Thoracic aorta (tissue), 2 donors: ENCODE measurements at places on chromosomes 5 and 9.

DNA sequence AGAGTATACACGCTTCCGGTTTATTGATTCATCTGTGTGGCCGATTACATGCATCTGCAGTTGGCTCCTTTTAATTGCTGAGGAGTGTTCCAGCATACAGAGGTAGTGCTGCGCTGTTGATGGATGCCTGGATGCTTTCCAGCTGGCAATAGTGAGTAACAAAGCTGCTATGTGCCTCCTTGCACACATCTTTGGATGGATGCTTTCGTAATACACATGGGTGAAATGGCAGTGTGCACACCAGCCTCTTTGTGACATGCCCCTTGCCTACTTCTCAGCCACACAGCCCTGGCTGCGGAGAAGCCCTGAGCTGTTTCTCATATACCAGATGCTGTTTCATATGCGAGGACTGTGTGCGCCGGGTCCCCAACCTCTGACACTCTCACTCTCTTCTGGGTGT lies 151.0 kb downstream of the GADD45G start:
- no peak for DNase-seq

DNA sequence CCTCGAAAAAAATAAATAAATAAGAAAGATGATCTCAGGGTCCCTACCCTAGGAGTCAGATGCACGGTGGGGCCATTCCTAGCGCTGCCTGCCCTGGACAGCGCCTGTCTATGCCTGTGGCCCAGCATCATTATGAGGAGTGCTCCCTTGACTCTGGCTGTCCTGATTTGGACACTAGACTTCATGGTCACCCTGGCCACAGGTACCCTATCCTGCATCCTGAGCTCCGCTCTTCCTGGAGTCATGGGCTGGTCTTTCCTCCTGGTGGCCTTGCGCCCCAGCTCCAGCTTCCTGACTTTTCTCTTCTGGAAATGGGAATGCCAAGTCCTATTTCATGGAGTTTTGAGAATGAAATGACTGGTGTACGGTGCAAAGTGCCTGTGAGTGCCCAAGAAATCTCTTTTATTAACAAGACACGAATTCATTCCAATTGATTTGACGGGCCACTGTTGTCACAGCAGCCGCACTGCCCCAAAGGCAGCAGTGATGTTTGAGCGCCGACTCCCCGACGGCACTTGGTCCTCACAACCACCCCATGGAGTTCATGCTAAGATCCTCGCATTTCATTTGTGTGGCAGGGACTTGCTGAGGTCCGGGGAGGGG lies 564 bp upstream of the AIF1L start:
- no peak for DNase-seq

GRCh38 chr5:54146916-54147315 lies 163.5 kb downstream of the ARL15 start:
- no peak for DNase-seq

- DNase-seq, result no peak
These were observed 80.3 kb downstream of the CSNK1A1 start for GRCh38 chr5:149470942-149471341.

GRCh38 chr9:76603448-76603895 lies 144.5 kb downstream of the GCNT1 start:
- DNase-seq, result no peak

- no peak for DNase-seq
These were observed 239.9 kb downstream of the FAM114A2 start for GRCh38 chr5:153798830-153799229.

DNA sequence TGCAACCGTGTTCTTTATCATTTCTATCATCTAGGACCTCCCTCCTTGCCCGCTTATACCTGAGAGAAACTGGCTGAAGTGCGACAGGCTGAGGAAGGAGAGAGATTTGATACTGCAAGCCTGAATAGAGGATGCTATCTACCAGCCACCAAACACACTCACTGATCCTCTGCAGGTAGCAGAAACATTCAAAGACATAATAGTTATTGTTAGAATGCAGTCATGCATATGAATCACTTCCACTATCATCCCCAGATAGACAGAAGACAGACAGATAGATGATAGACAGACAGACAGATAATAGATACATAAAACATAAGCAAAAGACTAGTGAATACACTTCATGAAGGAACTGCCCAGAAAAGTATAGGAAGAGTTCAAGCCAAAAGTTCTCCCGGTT lies 32.9 kb downstream of the FAM81B start:
- no peak for DNase-seq

DNA sequence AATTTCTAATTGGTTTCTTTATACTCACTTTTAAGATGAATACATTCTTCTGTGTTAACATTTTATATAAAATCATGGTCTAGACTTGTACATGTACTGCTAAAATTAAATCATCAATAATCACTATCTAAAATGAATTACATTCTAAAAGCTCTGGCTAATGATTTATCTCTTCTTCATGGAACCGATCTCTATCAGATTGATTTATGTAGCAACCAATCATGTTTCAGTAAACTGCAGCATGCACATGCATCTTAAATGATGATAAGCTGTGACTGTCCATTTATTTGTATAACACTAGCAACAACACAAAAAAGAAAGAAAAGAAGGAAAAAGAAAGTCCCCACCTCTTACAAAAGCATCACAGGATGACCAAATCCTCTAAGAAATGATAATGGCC lies 669.2 kb downstream of the NR2F1-AS1 start:
- DNase-seq, result no peak

GRCh38 chr5:54663866-54664265 lies 146.3 kb downstream of the SNX18 start:
- no peak for DNase-seq

DNA sequence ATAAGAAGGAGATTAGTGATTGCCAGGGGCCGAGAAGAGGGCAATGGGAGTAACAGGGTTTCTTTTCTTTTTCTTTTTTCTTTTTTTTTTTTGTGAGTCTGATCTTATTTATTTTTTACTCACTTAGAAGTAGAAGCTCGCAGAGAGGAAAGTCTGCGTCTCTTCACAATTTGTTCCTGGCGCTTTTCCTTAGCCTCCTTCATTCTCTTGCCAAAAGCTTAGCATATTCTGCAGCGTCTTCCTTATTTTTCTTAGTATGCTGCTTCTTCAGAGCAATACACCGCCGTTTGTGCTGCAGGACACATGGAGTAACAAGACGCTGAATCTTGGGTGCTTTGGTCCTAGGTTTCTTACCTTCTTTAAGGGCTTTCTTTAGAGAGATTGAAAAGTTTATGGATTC lies 30.3 kb upstream of the DENND4C start:
- no peak for DNase-seq

GRCh38 chr9:125683486-125683885 lies 23.5 kb downstream of the MAPKAP1 start:
- no peak for DNase-seq

GRCh38 chr5:68246802-68247201 lies 31.2 kb downstream of the PIK3R1 start:
- no peak for DNase-seq

DNA sequence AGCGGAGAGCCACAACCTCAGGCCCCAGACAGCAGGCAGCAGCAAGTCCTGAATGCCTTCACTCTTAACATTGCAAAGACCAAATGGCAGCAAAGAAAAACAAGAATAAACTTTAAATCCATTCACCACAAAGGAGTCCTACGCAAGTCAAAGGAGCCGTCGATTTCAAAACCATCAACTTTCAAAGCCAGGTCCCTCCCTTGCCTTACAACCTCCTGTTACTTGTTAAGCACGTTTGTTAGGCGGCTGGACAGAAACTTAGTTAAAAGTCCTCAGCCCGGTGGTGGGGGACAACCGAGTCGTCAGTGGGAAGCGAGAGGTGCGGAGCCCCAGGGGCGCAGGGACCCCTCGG lies 938 bp downstream of the LPAR1 start:
- DNase-seq, result no peak

DNA sequence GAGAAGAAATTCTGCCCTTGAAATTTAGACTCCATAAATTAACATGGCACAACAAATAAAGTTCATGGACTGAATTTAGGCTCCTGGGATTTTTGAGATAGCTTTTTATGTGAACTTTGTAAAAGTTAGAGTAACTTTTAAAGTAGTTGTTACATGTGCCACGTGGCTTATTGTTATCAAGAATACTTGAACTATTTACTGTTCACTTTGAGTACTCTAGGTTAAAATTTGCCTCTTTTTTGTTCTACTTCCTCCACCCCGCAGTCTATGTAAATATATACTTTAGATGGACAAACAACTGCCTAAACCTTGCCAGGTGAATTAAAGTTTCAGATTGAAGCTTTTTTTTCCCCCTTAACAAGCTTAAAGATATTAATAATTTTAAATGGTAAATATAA lies 457.9 kb downstream of the RAB3C start:
- no peak for DNase-seq

GRCh38 chr5:36796155-36796554 lies 80.4 kb upstream of the NIPBL start:
- no peak for DNase-seq

GRCh38 chr9:123544007-123544827 lies 188.2 kb downstream of the CRB2 start:
- DNase-seq, result no peak

- DNase-seq, result no peak
These were observed at the start of gene CDO1 for GRCh38 chr5:115816226-115817081. TSS of gene CDO1 (minus strand) at chr5:115816659. CDS start at chr5:115816397, 262 bp downstream.

- DNase-seq, result no peak
These were observed 49.7 kb downstream of the POC5 start for GRCh38 chr5:75667586-75667985.

DNA sequence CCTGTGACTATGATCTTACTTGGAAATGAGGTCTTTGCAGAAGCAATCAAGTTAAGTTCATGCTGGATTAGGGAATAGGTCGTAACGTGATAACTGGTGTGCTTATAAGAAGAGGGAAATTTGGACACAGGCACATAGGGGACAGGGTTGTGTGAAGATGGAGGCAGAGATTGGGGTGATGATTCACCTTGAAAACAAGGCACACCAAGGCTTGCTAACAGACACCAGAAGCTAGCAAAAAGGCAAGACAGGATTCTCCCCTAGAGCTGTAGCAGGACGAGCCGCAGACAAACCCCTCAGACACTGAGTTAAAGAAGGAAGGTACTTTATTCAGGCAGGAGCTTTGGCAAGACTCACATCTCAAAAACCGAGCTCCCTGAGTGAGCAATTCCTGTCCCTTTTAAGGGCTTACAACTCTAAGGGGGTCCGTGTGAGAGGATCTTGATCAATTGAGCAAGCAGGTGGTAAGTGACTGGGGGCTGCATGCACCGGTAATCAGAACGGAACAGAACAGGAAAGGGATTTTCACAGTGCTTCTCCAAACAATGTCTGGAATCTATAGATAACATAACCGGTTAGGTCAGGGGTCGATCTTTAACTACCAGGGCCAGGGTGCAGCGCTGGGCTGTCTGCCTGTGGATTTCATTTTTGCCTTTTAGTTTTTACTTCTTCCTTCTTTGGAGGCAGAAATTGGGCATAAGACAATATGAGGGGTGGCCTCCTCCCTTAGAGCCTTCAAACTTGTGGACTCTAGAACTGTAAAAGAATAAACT lies 57.5 kb upstream of the S1PR3 start:
- no peak for DNase-seq

DNA sequence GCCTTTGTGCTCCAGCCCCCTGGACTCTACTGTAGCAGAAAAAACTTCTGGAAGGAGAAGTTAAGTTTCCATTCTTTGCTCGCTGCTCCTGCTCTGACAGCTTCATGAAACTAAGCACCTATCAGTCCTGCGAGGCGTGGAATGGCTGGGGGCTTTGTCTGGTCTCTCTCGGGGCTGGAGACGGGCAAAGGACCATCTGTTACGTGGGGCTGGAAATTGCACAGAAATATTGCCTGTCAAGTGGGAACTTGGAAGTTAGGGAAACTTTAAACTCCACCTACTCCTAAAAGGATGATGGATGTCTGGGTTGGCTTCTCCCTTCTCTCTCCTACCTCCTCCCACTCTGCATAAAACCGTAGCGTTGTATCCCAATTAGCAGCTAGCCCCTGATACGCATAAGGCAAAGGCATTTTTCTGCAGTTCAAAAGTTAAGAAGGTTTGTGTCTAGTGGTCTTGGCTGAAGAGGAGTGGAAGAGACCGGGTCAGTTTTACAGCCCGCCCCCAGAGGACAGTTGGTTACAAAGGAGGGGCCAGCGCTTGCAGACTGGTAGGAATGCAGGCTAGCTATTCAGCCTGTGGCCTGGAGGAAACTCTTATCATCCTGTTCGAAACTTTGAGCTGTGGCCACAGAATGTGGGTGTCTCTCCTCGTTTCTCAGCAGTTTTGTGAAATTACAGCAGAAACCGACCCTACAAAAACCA lies 1.3 kb downstream of the FBXL7 start:
- DNase-seq, result no peak
